Iris pigment epithelial cell (primary cell): ENCODE measurements at places on chromosomes 7 and 10.

DNA sequence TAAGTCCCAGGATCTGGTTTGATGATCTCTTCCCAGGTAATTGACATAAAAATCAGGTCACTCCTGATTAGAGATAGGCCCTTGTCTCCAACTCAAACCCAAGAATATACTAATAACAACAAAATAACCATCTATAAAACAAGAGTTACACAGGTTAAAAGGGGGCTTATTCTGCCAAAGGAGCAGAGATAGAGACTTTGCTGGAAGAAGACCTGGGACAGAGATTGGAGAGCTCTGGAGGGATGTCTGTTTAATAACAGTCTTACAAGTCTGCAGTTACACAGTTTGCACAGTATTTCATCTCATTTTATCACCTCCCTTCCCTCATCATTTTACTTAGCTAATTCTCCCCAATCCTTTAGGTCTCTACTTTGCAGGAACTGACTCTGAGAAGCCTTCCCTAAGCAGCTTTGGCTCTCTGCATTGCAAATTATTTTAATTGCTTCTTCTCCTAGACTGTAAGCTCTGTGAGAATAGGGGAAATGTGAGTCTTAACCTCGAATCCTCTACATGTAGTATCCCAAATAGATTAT is 3.7 kb upstream of the ZNF438 start:
- no peak for DNase-seq

GRCh38 chr7:10998996-10999757 is 25.5 kb downstream of the PHF14 start:
- DNase-seq: no peak

DNA sequence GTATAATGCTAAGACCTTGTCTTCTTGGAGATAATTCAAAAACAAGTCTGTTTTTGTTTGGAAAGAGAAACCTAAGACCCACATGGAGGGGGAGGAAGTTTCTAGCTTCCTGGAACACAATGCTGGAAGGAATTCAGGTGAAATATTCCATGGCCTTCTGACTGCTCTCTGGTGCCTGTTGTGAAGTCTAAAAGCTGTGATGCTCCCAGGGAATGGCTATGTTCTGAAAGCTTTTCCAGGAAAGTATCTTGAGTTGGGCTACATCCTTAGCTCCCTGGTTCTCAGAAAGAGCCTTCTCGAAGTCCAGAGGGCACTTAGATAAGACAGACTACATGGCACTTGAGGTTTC is 12.5 kb upstream of the PFKP start:
- DNase-seq: no peak

- no peak for DNase-seq
Observed at GRCh38 chr7:94933256-94933990, 26.0 kb downstream of the PPP1R9A start.

- no peak for DNase-seq
Observed at GRCh38 chr10:58621379-58622077, 108.9 kb downstream of the BICC1 start.

DNA sequence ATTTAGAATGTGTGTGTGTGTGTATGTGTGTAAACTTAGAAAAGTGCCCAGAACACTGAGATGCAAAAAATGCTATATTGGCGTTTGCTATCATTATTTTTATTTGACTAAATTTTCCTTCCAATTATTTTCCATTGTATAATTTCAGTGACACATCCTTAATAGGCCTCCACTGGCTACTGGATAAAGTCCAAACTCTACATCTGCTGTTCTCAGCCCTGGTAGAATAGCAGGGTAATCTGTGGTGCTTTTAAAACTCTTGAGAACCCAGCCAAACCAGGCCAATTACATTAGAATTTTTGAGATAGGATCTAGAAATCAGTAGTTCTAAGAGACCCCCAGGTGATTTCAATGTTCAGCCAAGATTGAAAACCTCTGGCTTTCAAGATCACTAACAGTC is 66.4 kb downstream of the ZNF503 start:
- DNase-seq: no peak

GRCh38 chr10:13095929-13096328 is 4.0 kb upstream of the OPTN start:
- DNase-seq: no peak

DNA sequence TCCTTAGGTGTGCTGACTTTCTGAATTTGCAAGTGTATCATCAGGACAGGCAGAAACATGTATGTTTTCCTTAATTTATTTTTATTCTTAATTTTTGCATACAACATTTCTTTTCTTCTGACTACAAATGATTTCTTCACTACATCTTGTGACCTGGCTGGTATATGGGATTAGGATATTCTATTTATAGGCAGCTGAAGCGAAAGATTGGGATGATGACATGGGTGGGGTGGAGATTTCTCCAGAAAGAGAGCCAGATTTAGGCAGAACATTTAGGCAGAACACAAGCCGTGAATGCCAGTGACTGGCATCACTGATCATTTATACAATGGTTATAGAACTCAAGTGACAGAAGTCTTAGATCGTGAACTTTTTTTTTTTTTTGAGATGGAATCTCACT is 256.7 kb downstream of the KLF6 start:
- DNase-seq: no peak

GRCh38 chr7:44290252-44290620 is 35.2 kb downstream of the CAMK2B start:
- no peak for DNase-seq

GRCh38 chr10:65861249-65861648 is 1064.6 kb upstream of the LRRTM3 start:
- DNase-seq: peak; percentile 22

- no peak for DNase-seq
Observed at GRCh38 chr10:60253484-60253883, 136.2 kb downstream of the ANK3 start.

GRCh38 chr10:44931621-44932516 is 20.7 kb downstream of the TMEM72 start:
- DNase-seq: no peak

DNA sequence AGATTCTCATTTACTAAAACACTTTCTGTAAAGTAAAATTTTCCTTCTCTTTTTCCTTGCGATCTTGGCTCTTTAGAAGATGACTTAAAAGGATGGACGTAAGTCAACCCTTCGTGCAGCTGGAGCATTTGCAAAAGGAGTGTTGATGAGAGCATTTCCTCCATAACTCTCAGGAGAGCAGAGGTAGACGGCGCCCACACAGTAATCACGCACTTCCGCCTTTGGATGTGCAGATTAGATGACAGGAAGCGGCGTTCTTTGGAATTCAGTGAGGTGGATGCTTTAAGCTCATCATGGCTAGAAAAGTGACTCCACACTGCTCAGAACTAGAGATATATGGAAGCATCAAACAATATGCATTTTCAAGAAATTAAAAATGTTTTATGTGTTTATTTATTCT is 43.0 kb upstream of the NPS start:
- DNase-seq: no peak

- DNase-seq: peak; percentile 57
Observed at GRCh38 chr10:6399231-6399741, 180.8 kb downstream of the PRKCQ start.

- peak; percentile 80 for DNase-seq
Observed at GRCh38 chr7:114922652-114923402, 933 bp downstream of the MDFIC start.

DNA sequence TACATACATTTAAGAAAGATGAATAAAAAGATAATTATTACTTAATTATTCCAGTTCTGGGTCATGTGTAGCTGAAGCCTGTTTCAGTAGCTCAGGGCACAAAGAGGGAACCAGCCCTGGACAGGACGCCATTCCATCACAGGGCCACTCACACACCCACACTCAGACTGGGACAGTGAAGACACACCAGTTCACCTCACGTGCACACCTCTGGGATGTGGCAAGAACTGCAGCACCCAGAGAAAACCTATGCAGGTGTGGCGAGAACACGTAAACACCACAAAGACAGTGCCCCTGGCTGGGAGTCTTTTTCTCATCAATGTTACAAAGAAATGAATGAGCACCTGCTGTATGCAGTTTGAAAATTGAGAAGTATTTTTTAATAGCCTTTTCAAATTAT is 1.6 kb upstream of the IDI1 start:
- no peak for DNase-seq

GRCh38 chr7:44489955-44490350 is 505 bp downstream of the NUDCD3 start:
- DNase-seq: peak; percentile 42

DNA sequence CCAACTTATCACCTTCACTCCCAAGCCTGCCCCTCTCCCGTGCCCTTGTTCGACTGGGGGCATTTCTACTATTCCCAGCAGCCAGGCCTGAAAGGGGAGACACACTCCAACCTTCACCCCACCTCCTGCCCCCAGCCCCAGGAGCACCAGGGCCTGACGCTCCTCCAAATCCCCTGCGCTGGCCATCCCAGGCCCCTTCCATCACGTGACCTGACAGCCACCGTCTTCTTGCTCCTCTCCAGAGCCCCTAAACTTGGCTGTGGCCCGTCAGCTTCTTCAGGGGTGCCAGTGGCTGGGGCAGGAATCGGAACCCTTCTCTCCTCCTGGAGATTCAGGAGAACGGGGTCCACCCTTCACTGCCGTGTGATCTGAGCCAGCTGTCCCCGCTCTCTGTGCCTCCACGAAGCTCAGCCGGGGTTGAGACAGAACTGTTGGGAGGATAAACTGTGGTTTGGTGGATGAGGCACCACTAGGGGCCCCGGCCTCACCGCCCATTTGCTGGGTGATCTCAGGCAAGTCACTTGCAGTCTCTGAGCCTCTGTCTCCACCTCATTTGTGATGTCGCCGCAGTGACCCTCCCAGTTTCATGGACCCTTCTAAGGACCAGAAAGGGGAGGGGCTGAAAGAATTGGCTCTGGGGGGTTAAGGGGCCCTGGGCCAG is 91.0 kb downstream of the MYL10 start:
- DNase-seq: no peak

- no peak for DNase-seq
Observed at GRCh38 chr10:130658687-130659290, 522.6 kb downstream of the GLRX3 start.

DNA sequence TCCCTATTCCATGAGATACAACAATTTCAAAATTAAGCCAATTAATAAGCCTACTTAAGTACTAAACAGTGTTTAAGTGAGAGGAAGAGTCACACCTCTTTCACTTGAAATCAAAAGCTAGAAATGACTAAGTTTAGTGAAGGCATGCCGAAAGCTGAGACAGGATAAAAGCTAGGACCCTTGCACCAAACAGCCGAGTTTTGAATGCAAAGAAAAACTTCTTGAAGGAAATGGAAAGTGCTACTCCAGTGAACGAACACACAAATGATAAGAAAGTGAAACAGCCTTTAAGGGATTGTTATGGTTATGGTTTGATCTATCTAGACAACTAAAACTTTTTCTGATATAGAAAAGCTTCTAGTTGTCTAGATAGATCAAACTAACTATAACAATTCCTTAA is 135.4 kb upstream of the KMT2E start:
- DNase-seq: no peak

DNA sequence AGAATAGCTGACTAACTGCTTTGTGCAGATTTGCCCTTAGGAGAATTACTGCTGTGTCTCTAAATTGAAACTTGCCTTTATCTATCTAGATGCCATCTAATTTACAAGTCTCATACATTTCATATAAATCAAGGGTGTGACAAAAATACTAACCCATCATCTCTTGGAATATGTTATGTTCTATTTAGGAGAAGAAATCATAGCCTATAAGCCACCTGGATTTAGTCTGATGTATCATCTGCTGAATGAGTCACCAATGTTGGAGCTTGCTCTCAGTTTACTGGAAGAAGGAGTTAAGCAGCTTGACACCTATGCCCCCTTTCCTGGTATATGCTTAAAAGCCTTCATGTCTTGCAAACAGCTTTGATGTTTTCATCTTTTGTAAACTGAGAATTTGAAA is 43.5 kb downstream of the NUP205 start:
- peak; percentile 92 for DNase-seq

- DNase-seq: no peak
Observed at GRCh38 chr7:80107278-80107677, 27.4 kb upstream of the GNAI1 start.

- no peak for DNase-seq
Observed at GRCh38 chr7:136266457-136266856, 289.3 kb upstream of the MTPN start.

GRCh38 chr10:28801247-28801646 is 123.9 kb downstream of the BAMBI start:
- no peak for DNase-seq

- DNase-seq: peak; percentile 39
Observed at GRCh38 chr10:36224431-36224985, 582.4 kb upstream of the FZD8 start.

DNA sequence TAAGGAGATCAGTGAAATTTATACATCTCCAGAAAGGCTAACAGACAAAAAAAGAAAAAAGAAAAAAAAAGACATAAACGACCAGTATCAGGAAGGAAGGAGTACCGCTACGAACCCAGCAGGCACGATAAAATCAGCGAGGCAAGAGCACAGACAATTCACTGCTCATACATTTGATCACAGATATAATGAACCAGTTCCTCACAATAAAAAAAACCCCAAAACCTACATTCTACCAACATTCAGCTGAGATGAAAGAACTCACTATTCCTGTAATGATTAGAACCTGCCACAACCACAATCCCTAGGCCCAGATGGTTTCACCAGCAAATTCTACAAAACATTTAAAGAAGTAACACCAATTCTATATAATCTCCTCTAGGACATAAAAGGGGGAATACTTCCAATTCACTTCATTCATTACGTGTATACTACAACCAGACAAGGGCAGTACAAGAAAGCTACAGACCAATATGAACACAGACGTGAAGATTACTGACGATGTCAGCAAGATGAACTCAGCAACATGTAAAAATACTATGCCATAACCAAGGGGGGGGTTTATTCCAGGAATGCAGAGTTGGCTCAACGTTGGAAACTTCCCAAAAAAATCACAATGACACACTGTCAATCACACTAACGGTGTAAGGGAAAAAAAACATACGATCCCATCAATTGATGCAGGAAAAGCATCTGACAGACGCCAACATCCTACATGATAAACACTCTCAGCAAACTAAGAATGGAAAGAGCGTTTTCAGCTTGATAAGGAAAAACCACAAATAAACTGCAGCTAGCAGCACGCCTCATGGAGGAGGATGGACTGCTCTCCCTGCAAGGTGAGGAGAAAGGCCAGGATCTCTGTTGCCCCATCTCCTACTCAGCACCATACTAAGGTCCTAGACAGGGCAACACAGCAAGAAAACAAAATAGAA is 256.2 kb downstream of the ELFN1 start:
- no peak for DNase-seq

DNA sequence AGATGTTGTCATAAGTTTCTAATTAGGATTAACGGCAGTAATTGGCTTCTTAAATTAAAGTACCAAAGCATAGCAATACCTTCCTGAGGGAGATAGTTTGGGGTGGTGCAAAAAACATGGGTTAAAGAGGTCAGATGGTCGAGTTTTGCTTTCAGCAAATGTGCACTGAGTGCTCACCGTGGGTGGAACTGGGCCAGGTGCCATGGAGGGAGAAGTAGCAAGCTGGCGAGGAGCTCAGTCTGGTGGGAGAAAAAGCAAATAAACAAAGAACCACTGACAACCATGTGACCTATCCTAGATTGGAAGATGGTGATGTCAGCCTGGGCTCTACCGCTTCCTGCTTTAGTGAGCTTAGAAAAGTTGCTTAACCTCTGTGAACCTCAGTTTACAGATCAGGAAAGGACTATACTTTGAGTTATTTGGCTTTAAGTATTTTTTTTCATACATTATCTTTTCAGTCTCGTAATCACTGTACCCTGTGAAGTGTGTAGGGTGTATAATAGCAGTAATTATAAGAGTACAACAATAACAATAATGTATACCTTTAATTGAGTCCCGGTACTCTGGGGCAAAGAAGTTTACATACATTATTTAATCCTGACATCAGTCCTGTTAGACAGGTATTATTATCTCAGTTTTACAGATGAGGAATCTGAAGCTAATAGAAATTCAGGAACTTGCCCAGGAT is 69.0 kb upstream of the PDCD4 start:
- peak; percentile 97 for DNase-seq
